NCI-H2029 (cell line): ENCODE measurements at places on chromosomes 11 and 22.

GRCh38 chr11:114738954-114739353, 60.6 kb downstream of the NXPE2 start:
- peak; percentile 62 for DNase-seq

GRCh38 chr22:44446483-44446882, 51.5 kb downstream of the RTL6 start:
- no peak for DNase-seq

DNA sequence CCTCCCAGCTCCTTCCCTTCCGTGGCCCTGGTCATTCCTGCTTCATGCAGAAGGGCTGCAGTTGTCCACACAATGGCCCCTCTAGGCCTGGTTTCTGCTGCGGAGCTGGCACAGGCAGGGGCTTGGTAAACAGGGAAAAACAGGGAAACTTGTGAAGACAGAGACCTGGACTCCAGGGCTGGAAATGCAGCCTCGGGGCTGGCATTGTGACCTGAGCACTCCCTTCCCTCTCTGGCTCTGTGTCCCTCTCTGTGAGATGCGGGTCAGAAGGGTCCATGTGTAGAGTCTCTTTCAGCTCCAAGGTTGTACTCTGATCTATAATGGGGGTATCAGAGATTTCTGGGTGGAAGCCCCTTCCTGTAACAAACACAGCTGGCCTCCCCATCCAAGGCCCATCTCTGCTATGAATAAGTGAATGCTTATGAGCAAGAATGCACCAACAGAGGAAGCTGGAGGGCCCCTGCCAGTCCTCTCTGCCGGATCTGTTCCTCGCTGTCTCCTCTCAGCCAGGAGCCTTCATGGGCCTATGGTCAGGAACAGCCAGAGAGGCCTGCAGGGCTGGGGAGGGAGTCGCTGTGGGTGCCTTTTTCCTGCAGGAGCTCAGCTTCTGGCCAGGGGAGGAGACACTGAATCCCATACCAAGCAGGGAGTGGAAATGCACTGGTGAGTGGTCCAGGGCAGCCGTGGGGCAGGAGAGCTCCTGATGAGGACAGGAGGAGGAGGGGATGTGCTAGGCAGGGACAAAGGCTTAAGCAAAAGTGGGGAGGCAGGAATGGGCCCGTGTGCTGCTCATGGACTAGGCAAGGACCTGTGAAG, 6.7 kb upstream of the DERL3 start:
- no peak for DNase-seq

- DNase-seq: peak; percentile 8
Measured at GRCh38 chr11:67468056-67468455, 995 bp downstream of the TMEM134 start.

GRCh38 chr22:43996170-43996980, 27.7 kb upstream of the PARVB start:
- DNase-seq: no peak

- no peak for DNase-seq
Measured at GRCh38 chr22:30523646-30524489, 18.4 kb upstream of the SEC14L4 start.

DNA sequence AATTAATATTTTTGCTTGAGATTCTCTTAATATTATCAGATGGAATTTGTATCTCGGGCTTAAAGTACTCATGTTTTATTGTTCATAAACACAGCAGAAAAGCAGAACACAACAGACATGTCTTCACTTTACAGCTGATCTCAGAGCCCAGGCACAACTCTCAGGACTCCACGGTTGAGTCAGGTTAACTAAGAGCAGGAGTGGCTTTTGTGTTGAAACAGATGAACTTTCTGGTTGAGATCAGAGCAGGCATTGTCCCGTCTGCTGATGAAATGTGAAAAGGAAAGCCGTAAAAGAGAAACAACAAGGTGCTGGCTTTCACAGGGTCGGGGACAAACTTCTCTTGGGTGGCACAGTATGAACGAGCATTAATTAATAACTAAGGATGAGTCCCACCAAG, 49.0 kb downstream of the JHY start:
- DNase-seq: no peak

DNA sequence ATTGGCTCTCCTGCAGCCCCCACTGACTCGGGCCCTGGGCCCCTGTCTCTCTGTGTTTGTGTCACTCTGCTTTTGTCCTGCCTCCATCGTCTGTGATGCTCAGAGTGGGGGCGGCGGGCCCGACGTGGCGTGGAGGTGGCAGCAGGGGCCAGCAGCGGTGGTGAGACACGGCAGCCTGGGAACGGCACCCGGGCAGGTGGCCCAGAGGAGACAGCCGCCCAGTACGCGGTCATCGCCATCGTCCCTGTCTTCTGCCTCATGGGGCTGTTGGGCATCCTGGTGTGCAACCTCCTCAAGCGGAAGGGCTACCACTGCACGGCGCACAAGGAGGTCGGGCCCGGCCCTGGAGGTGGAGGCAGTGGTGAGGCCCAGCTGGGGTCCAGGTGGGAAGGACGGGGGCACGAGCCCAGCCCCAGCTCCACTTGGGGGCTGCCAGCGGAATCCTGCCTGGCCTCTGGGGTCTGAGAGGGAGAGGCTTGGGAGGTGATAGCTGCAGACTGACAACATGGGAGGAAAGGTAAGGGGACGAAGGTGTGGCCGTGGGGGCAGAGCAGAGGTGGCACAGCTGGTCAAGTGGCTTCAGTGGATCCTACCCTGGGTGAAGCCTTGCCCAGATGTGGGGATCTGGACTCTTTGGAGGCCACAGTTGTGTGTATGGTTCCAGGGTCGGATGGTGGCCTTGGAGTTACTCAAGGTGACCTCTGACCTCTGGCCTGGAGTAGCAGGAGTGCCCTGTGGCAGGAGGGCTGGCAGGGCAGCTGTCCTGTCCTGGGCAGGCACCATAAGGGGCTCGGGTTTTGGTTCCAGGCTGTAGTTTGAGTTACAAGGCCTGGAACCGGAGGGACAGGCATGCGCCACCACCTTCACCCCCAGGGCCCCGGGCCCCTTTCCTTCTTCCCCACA, 16.2 kb downstream of the RELT start:
- DNase-seq: no peak
